CD8-positive, alpha-beta T cell (primary cell): ENCODE measurements at places on chromosomes 5 and 9. TPM values are rescaled to one million over a fixed set of nuclear protein-coding genes. Genes with fewer than 3 reads are reported as not detected.

ADRA1B gene
- not detected for total RNA-seq

PFN3 gene
- total RNA-seq, result not detected

- DNase-seq, result no peak
These were observed 62.8 kb upstream of the FCN1 start for GRCh38 chr9:134980516-134980915.

FBP2 gene
- total RNA-seq, result not detected

- no peak for DNase-seq
These were observed 184.0 kb downstream of the TTLL11 start for GRCh38 chr9:121909111-121909510.

DNA sequence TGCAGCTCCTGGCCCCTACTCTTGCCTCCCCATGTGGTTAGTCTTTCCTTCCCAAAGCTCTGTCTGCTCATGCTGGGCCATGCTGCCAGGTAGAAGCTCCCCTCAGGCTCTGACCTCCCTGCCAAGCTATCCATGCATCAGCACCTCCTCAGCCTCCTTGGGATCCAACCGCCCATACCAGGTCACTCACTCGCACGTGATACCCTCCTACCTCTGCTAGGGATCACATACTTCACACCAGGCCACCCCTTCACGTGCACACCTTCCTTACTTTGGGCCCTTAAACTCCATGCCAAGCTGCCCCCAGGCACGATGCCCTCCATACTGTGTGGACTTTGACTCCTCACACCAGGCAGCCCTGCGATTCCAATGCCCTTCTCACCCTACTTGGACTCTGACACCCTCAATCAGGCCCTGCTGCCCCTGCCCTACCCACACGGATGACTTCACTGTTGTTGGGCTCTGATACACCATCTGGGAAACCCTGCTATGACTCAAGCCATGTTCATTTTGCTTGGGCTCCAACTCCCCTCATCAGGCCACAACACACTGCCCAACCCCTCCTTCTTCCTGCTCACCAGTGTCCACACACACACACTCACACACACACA lies 34.1 kb downstream of the ZNF483 start:
- no peak for DNase-seq

GFI1B gene
- not detected for total RNA-seq

NR2F1 gene
- total RNA-seq, result not detected

DNA sequence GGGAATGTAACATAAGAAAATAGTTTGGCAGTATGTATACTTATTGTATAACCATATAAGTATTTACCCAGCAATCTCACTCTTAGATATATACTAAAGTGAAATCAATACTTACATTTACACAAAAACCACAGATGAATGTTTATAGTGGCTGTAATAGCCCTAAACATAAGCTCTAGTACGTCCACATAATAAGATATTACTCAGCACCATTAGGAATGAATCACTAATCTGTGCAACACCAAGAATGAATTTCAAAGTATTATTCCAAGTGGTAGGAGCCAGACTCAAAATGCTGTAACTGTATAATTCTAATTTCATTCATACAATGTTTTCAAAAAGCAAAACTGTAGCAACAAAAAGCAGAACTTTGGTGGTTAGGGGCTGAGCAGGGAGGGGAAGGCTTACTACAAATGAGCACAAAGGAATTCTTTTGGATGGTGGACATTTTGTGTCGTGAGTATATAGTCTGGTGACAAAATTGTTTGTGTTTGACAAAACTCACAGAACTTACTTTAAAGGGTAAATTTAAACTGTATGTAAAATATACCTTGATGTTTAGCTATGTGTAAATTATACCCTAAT lies 11.9 kb upstream of the C5orf46 start:
- DNase-seq, result no peak

- no peak for DNase-seq
These were observed 125.5 kb upstream of the DAP start for GRCh38 chr5:10886497-10886896.

IL9 gene
- total RNA-seq, result not detected

DNA sequence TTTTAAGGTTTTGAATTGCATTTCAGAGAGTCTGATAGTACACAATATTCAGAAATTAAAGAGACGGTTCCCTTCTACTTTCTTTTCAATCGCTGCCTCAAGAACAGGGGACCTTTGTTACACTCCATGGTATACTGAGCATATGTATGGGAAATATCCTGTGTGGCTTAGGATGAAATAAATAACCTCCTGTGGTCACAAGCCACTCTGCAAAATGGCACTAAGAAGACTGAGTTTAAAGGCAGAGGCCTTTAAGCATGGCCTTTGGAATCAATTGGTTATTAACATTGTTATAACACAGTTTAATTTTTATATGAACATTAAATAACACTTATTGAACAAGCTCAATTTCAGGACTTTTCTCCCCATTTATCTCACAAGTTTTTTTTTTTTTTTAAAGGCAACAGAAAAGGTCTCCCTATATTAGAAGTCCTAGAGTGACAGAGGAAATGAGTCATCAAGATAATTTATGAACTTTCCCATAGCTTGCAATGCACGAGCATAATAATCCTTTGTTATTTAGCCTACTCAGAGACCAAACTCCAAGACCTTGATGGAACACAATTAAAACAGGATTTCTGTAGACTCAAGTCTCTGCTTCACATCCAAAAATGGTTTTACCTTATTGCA lies 341.9 kb downstream of the TMEM167A start:
- DNase-seq, result no peak

GRCh38 chr5:55633574-55634208 lies 78.4 kb downstream of the SLC38A9 start:
- no peak for DNase-seq
